Right renal cortex interstitium (tissue), 3 donors: ENCODE measurements at places on chromosomes 12 and 14. TPM values are rescaled to one million over a fixed set of nuclear protein-coding genes. Genes with fewer than 3 reads are reported as not detected.

RNF31 gene
- 43.4 TPM for polyA plus RNA-seq

AVPR1A gene
- polyA plus RNA-seq = 5.4 TPM

AKAP3 gene
- polyA plus RNA-seq = 6.5 TPM

C12orf54 gene
- polyA plus RNA-seq = 0.61 TPM

RBMS2 gene
- 48.7 TPM for polyA plus RNA-seq

RITA1 gene
- 13.3 TPM for polyA plus RNA-seq

GARIN6 gene
- polyA plus RNA-seq = not detected

ABCC9 gene
- 26.0 TPM for polyA plus RNA-seq

ANO2 gene
- polyA plus RNA-seq = 4.1 TPM

GDF3 gene
- polyA plus RNA-seq = 0.55 TPM

GPR132 gene
- 0.32 TPM for polyA plus RNA-seq

ASCL1 gene
- 0.11 TPM for polyA plus RNA-seq

B3GNT4 gene
- 3.3 TPM for polyA plus RNA-seq

- DNase-seq = peak; percentile 38
Observed at GRCh38 chr12:48350249-48351021, at the start of gene ZNF641. ZNF641 (minus strand) TSS chr12:48350919; CDS start chr12:48348090, 2,829 bp downstream.

DNA sequence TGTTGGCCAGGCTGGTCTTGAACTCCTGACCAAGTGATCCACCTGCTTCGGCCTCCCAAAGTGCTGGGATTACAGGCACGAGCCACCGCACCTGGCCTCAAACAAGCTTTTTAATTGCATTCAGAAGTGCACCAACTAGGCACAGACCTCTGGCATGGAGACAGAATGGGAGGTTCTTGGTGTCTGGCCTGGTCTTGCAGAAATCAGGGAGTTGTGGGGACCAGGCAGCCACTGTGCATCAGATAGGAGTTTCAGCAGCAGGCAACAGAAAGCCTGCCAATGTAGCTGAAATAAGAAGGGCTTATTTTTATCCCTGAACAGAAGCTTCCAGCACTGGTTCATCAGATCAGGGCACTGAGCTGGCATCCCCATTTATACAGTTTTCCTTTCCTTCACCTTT, 22.2 kb upstream of the TCL1B start:
- no peak for DNase-seq

- DNase-seq = no peak
Observed at GRCh38 chr14:79831195-79831892, 380.0 kb downstream of the DIO2 start.

GRCh38 chr14:85413836-85414526, 116.0 kb upstream of the FLRT2 start:
- no peak for DNase-seq

- no peak for DNase-seq
Observed at GRCh38 chr14:102592763-102593060, 263 bp downstream of the RCOR1 start.

- no peak for DNase-seq
Observed at GRCh38 chr14:36973806-36974442, 198.5 kb downstream of the SLC25A21 start.

GRCh38 chr12:120610560-120610959, 29.4 kb upstream of the POP5 start:
- no peak for DNase-seq

- DNase-seq = peak; percentile 63
Observed at GRCh38 chr12:76560086-76560491, 518 bp upstream of the OSBPL8 start.

DNA sequence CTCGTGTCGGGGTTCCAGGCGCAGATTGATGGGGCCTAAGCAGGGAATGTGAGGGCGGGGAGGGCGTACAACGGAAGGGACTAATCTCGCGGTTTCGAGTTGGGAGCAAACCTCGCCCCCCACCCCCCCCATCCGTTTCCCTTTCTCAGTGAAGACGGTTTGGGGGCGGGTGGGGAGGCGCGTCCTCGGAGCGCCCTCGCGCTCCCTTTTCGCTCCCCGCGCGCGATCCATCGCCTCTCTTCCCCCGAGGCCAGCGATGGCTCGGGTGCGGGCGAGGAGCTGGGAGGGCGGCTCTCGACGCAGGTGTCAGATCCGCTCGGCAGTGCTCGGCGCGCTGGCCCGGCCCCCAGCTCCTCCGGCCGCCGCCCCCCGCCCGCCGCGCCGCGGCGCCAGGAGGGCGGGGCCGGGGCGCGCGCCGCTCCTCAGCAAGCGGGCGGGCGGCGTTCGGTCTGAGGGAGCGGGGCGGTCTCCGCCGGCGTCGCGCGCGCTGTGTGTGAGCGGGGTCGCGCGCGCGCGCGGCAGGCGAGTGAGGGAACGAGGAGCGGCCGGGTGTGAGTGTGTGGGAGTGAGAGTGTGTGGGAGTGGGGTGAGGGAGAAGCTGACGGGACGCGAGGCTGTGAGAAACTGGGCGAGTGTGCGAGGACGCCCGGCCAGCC, at the start of gene RIMKLB:
TSS of gene RIMKLB (plus strand) at position 516 of the 656 bp plus-strand sequence. CDS start 15,876 bp downstream, outside the sequence.
- DNase-seq = no peak

- DNase-seq = no peak
Observed at GRCh38 chr14:97298331-97298730, 501.1 kb downstream of the VRK1 start.

GRCh38 chr14:30312214-30312613, 246.7 kb upstream of the G2E3 start:
- DNase-seq = no peak

- no peak for DNase-seq
Observed at GRCh38 chr12:18583655-18584054, 154.2 kb downstream of the PLCZ1 start.

- no peak for DNase-seq
Observed at GRCh38 chr14:57290751-57291150, 22.0 kb downstream of the AP5M1 start.

DNA sequence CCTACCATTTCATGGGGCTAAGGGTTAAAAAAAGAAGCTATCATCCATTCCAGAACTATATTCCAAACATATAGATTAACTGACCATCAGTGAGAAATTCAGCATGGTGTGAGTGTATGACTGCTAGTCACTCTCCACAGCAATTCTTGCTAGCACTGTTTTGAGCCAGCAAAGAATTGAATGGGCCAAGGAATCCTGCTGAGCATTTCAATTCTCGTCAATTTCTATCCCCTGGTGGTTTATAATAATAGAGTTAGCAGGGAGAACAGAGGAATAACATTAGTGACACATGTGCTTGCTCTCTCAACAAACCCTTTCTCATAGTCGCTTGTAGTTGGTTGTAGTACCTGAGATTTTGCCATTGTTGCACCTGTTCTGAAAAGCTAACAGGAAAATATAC, 7.2 kb downstream of the MBIP start:
- DNase-seq = no peak

- no peak for DNase-seq
Observed at GRCh38 chr12:1473418-1473817, 121.0 kb downstream of the FBXL14 start.

DNA sequence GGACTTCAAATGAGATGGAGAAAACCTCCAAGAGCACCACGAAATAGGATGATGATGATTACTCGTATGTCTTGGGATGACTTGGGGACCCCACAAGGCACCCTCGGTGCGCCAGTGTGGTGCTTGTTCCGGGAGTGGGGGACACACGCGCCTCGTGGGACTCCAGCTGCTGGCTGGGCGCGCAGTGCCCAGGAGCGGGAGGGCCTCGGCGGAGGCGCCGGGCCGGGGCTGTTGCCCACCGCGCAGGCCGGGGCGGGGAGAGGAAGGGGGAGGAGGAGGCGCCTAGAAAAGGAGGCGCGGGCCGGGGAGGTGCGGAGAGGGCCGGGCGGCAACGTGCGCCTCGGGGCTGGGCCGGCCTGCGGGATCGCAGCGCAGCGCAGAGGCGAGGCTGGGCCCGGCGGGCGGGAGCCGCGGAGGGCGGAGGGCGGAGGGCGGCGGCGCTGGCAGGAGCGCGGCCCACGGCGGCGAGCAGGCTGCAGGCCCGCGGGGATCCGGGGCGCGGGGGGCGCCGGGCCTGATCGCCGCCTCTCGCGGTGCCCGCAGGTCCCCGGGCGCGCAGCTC, at the start of gene RFLNA:
TSS of gene RFLNA (plus strand) at position 314 of the 562 bp plus-strand sequence. CDS start 337 bp downstream, outside the sequence.
- no peak for DNase-seq

DNA sequence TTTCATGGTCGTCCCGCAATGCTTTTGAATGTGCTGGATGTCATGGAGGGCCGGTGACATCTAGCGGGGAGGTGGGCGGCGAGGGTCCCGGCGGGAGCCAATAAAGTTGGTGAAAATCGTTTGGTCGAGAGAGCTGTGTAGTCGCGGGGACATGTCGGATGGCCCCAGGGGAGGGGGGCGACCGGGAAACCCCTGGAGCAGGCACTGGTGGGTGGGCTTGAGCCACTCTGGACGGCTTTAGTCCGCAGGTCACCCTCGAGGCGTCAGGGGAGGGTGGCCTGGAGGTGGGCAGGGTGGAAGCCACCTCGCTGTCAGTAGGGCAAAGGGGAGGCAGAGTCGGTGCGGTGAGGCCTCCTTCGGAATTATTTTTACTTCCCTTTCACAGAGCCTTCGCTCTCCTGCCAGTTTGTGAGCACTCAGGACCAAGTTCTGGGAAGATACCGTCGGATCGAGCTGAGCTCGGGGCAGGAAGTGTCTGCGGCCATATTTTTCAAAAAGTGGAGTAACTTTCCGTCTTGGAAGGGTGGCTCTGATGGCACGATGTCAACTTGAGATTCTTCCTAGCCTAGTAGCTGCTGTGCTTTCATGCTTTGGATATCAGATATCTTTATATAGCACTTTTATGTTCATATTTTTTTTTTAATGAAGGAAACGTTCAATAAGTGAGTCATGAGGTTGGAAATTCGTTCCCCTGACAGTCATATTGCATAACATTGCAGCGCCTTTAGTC, 28.2 kb downstream of the WBP11 start:
- no peak for DNase-seq

DNA sequence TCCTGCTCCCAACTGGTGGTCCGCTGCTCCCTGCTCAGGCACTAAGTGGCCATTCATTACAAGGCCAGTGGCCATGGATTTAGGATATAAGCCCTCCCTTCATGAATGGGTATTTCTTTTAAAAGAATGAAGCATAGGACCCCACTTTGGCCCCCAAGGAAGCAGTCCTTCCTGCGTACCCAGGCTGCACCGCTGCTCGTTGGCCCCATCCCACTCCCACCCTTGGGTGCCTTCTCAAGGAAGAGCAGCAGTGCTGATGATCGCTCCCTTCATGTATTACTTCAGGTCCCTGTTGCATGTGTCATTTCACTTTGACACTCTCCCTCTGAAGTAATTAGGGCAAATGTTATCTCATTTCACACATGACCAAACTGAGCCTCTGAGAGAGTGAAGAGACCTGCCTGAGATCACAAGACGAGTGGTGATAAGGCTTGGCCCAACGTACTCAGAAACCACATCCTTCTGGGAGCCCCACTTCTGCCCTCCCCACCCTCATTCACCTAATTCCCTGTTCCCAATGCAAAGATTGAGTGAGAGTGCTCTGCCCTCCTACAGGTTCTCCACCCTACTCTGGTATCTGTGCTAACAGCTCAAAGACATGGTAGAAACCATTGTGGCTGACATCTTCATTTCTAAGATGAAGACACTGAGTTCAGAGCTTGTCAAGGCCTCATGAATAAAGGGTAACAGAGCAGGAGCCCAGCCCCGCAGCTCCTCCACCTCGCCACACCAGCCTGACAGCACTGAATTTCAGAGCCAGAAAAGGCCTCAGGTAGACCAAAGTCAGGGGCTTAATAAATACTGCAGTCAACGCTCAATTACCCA, 10.3 kb upstream of the KRT2 start:
- DNase-seq = no peak

GRCh38 chr14:31025367-31026076, at the start of gene AP4S1:
AP4S1 (plus strand) TSS chr14:31025649; CDS start chr14:31066197, 40,548 bp downstream.
- no peak for DNase-seq
